ENCODE measurements at places on chromosomes 5 and 9.
A peak's percentile ranks its signal among the peaks of the same experiment; 100 is the strongest.

DNA sequence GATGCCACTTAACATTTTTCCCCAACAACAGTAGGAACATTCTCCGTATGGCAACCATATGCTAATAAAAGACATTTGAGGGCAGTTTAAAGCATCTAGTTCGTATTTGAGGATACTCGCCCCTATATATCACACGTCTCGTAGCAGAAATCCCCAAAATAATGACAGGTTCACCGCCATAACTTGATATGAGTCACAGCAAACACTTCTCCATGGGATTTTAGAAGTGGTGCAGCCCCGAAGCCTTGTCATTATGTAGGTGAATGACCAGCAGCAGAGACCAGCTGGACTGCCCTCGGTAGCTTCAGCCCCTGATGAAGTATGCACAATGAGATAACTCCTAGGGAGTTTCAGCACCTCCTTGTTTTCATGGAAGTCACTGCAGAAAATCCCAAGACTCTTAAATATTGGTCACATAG lies 2.0 kb downstream of the CTNND2 start:
- H3K36me3 ChIP-seq = no peaks in the 10 kb centered on the region
- no peak for DNase-seq
- peaks cover 9% of the 10 kb centered on the region for H3K27me3 ChIP-seq
- H3K27ac ChIP-seq = peak overlapping the region; percentile 89
- H3K4me1 ChIP-seq = peaks cover 16% of the 10 kb centered on the region

- no peaks in the 10 kb centered on the region for H3K36me3 ChIP-seq
- DNase-seq = no peak
- no peak overlapping the region for H3K27ac ChIP-seq
- H3K27me3 ChIP-seq = no peaks in the 10 kb centered on the region
These were observed 101.9 kb downstream of the GADD45G start for GRCh38 chr9:89706731-89707191.

GRCh38 chr5:117266280-117266679 lies 691.7 kb upstream of the SEMA6A start:
- H3K4me3 ChIP-seq = no peak overlapping the region
- H3K27ac ChIP-seq = no peak overlapping the region
- peaks cover 14% of the 10 kb centered on the region for H3K4me1 ChIP-seq
- no peaks in the 10 kb centered on the region for H3K27me3 ChIP-seq
- DNase-seq = no peak
- H3K36me3 ChIP-seq = peaks cover 14% of the 10 kb centered on the region

DNA sequence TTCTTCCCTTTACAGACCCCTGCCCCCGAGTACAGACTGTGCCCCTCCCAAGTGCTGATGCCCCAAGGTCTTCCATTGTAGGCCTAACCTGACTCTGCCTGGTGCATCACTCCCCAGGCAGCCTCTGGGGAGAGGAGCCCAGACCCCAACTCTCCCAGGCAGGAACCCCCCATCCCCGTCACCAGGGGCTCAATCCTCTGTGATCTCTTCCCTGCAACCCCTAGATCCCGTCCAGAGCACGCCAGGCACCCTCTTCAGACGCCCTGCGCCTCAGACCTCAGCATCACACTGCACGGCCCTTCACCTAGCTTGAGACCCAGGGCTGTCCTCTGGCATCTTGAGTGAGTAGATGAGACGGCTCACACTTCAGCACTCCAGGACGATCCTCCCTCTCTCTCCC lies 6.4 kb upstream of the EGR1 start:
- no peak overlapping the region for H3K27ac ChIP-seq
- H3K4me3 ChIP-seq = no peak overlapping the region
- H3K27me3 ChIP-seq = no peaks in the 10 kb centered on the region

DNA sequence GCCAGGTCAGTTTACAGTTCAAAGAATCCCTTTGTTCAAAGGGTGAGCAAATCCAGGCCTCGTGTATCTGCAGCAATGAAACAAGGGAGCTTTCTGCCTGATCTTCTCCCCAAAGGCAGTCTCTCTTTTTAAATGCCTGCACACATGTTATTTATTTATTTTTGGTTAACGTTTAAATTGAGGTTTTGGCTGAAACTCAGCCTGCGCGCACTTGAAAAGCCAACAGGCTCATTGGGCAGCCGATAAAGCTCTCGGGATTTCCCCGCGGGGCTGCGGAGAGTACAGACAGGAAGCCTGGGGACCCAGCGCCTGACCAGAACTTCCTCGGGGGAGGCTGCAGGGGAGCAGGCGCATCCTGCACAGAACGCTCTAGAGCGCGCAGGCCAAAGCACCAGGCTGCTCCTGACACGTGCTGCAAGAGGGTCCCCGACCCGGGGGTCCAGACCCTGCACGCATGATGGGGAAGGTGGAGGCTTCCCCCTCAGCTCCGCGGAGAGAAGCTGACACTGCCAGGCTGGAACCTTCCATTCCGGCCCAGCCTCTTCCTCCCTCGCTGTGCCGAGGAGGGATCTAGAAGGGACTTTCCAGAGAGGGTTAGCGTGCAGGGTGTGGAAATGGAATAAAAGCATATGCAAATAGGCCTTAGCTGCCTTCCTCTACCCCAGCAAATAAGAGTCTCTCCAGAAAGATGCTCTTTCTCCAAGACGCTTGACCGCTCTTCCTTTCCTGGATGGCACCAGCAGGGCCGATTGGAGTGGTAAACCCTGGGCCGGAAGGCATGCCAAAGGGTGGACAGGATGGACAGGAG lies 46.1 kb downstream of the PTTG1 start:
- no peaks in the 10 kb centered on the region for H3K36me3 ChIP-seq
- H3K4me1 ChIP-seq = no peaks in the 10 kb centered on the region
- no peak overlapping the region for H3K4me3 ChIP-seq

- DNase-seq = no peak
- no peak overlapping the region for H3K4me3 ChIP-seq
- H3K27me3 ChIP-seq = no peaks in the 10 kb centered on the region
- no peaks in the 10 kb centered on the region for H3K4me1 ChIP-seq
These were observed 21.0 kb upstream of the GSN start for GRCh38 chr9:121246821-121247561.

DNA sequence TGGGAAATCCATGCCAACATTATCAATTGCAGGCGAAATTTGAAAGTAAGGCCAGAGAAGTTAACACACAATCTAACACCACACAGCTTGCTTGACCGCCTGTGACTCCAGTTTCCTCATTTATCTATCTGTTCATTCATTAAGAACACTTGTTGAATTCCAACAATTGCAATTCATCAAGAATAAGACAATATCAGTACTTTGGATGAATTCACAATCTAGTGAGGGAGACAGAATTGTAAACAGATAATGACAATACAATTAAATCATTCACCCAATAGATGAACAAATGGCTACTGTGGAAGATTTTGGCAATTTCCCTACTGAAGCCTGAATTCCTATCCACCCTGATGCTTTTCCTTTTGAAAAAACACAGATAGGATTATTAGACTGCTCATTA lies 181.6 kb downstream of the TRIM36 start:
- H3K36me3 ChIP-seq = no peaks in the 10 kb centered on the region
- H3K27ac ChIP-seq = no peak overlapping the region
- H3K27me3 ChIP-seq = peaks cover 2% of the 10 kb centered on the region
- H3K4me3 ChIP-seq = no peak overlapping the region

GRCh38 chr9:137317021-137317717 lies 15.1 kb upstream of the NRARP start:
- H3K4me1 ChIP-seq = peaks cover 5% of the 10 kb centered on the region
- no peak for DNase-seq
- peaks cover 2% of the 10 kb centered on the region for H3K27me3 ChIP-seq
- no peak overlapping the region for H3K4me3 ChIP-seq
- H3K27ac ChIP-seq = no peak overlapping the region

DNA sequence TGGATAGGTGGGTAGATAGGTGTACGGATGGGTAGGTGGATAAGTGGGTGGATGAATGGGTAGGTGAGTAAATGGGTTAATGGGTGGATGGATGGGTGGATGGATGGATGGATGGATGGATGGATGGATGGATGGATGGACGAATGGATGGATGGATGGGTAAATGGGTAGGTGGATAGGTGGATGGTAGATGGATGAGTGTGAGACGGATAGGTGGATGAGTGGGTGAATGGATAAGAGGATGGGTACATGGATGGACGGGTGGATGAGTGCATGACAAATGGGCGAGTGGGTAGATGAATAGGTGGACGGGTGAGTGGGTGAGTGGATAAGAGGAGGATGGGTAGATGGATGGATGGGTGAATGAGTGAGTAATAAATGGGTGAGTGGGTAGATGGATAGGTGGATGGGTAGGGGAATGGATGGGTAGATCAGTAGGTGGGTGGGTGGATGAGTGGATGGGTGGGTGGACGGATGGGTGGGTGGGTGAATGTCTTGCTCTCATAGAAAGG lies 179.2 kb downstream of the FGF18 start:
- H3K4me3 ChIP-seq = no peak overlapping the region
- no peak overlapping the region for H3K27ac ChIP-seq
- peaks cover 6% of the 10 kb centered on the region for H3K27me3 ChIP-seq
- peaks cover 10% of the 10 kb centered on the region for H3K36me3 ChIP-seq
- H3K4me1 ChIP-seq = peaks cover 9% of the 10 kb centered on the region

- no peak overlapping the region for H3K27ac ChIP-seq
- no peak overlapping the region for H3K4me3 ChIP-seq
- no peak for DNase-seq
- no peaks in the 10 kb centered on the region for H3K4me1 ChIP-seq
These were observed 131.6 kb upstream of the PTGER4 start for GRCh38 chr5:40547994-40548575.

- peak overlapping the region; percentile 40 for H3K27ac ChIP-seq
- no peak overlapping the region for H3K4me3 ChIP-seq
- DNase-seq = no peak
These were observed 126.9 kb downstream of the TTC39B start for GRCh38 chr9:15180124-15180523.

GRCh38 chr9:83622939-83623678 lies at the start of gene IDNK:
Gene IDNK, plus strand, starts transcription at chr9:83623143. Its CDS starts 29 bp downstream, at chr9:83623172.
- H3K36me3 ChIP-seq = no peaks in the 10 kb centered on the region
- DNase-seq = peak; percentile 66
- H3K27me3 ChIP-seq = peaks cover 10% of the 10 kb centered on the region
- H3K4me3 ChIP-seq = peak within 1 kb of the TSS; percentile 92
- peaks cover 5% of the 10 kb centered on the region for H3K4me1 ChIP-seq

- H3K27ac ChIP-seq = no peak overlapping the region
- no peaks in the 10 kb centered on the region for H3K4me1 ChIP-seq
- H3K4me3 ChIP-seq = no peak overlapping the region
- no peaks in the 10 kb centered on the region for H3K36me3 ChIP-seq
- no peak for DNase-seq
These were observed 87.3 kb downstream of the CCDC171 start for GRCh38 chr9:15640121-15640520.
